Left ventricle myocardium inferior (tissue), 1 donor: ENCODE measurements at places on chromosomes 1 and 21. TPM values are rescaled to one million over a fixed set of nuclear protein-coding genes. Genes with fewer than 3 reads are reported as not detected.

The CDC20 gene
- total RNA-seq: 0.99 TPM

The KCNK1 gene
- 25.2 TPM for total RNA-seq

The SLC30A10 gene
- 0.47 TPM for total RNA-seq

The TDRD5 gene
- not detected for total RNA-seq

- DNase-seq: no peak
- no peaks in the 10 kb centered on the region for H3K36me3 ChIP-seq
- no peak overlapping the region for H3K4me3 ChIP-seq
- no peak overlapping the region for H3K27ac ChIP-seq
Measured at GRCh38 chr1:188668083-188668482, 1809.6 kb downstream of the BRINP3 start.

- H3K36me3 ChIP-seq: no peaks in the 10 kb centered on the region
- no peak overlapping the region for H3K4me3 ChIP-seq
- no peak overlapping the region for H3K27ac ChIP-seq
Measured at GRCh38 chr1:203914292-203914691, 52.9 kb downstream of the SNRPE start.

The C8A gene
- total RNA-seq: not detected

DNA sequence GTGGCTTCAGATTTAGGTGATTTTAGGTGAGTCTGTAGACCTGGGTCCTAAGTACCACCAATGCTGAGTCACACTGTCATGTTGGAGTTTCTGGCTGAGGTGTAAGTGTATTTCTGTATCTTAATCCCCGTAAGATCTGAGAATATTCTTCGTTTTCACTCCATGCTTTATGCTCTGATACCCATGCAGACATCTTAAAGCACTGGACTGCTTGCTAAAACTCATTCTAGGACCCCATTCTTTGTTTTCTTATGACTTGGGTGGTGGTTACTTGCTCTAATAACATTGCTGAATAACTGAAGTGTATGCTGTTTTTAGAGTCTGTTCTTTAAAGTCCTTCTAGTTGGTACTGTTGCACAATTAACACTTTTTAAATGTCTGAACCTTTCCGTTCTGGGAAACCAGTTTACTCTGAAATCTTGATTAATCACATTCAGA, 36.6 kb downstream of the CDC42 start:
- peaks cover 46% of the 10 kb centered on the region for H3K36me3 ChIP-seq
- peaks cover 75% of the 10 kb centered on the region for H3K4me1 ChIP-seq
- peak overlapping the region; percentile 16 for H3K4me3 ChIP-seq

The PALMD gene
- 123 TPM for total RNA-seq

DNA sequence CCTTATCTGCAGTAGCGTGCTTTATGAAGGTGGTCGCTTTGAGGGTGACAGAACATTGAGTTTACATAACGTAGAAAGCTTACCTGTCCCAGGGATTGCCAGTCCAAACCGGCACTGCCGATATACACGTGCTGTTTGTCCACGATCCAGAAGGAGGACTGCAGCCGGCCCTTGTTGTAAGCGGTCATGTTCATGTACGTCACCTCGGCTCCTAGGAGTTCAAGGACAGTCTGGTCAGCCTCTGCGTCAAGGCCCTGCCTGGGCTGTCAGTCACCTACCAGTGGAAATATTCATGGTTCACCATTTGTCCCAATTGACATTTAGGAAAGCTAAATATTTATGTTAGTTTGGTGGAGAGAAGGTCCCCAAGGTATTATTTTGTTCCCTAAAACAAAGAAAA, 221.0 kb upstream of the MAP1LC3C start:
- no peaks in the 10 kb centered on the region for H3K36me3 ChIP-seq
- H3K27ac ChIP-seq: no peak overlapping the region
- no peaks in the 10 kb centered on the region for H3K27me3 ChIP-seq

The IGSF9 gene
- total RNA-seq: 0.25 TPM

GRCh38 chr1:178368208-178368607, 128.6 kb downstream of the CLEC20A start:
- H3K27me3 ChIP-seq: no peaks in the 10 kb centered on the region
- no peak overlapping the region for H3K27ac ChIP-seq
- peaks cover 24% of the 10 kb centered on the region for H3K4me1 ChIP-seq
- H3K36me3 ChIP-seq: no peaks in the 10 kb centered on the region

DNA sequence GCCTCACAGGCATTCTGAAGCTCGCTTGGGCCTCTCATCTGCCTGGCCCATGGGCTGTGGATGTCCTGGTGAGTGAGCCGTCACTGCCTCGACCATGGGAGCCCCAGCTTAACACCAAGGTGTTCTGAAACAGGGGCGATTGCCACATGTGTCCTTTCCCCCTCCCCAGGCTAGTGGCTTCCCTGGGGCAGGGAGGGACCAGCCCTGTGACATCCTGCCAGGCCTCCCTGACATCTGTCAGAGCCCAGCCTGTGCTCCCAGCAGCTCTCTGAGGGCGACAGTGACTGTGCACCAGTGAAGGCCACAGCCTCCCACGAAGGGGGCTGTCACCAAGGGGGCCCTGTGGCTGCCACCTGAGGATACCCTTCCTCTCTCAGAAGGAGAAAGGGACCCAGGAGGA, 35.9 kb upstream of the CCDC27 start:
- no peak overlapping the region for H3K27ac ChIP-seq
- H3K36me3 ChIP-seq: no peaks in the 10 kb centered on the region
- H3K27me3 ChIP-seq: peaks cover 47% of the 10 kb centered on the region
- H3K4me1 ChIP-seq: peaks cover 54% of the 10 kb centered on the region
- no peak for DNase-seq
